Suprapubic skin (tissue), 4 donors: ENCODE measurements at places on chromosomes 12 and 14. TPM values are rescaled to one million over a fixed set of nuclear protein-coding genes. Genes with fewer than 3 reads are reported as not detected.

- no peak overlapping the region for H3K4me3 ChIP-seq
- no peaks in the 10 kb centered on the region for H3K36me3 ChIP-seq
- no peak for DNase-seq
- H3K4me1 ChIP-seq: peaks cover 19% of the 10 kb centered on the region
Observed at GRCh38 chr12:75877763-75878621, 153.6 kb downstream of the PHLDA1 start.

DNA sequence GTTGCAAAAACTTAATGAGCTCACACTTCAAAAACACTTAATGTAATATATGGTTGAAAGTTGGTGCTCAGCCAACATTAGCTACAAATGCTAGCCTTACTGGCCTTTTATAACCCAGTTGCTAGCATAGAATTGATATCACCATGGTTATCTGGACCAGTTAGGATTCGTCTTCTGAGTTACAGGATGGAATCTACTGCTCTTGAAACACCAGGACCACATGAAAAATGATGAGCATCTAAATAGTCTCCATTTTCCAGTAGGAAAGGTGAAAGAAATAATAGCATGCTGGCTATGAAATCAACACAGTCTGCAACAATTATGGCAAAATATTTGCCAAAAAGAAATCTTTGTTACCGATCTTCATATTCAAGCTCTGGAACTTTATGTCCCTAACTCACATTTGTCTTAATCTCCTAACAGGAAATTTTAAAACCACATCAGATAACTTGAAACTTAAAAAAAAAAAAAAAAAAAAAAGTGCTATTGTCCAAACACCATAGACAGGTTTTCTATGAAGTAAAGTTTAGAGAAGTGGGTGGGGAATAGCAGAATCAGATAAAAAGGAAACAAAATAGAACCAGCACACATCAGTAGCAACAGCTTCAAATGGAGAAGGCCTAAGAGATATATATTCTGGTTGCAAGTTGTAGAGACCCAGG is 12.6 kb upstream of the CD69 start:
- H3K4me3 ChIP-seq: no peak overlapping the region
- H3K36me3 ChIP-seq: no peaks in the 10 kb centered on the region
- no peaks in the 10 kb centered on the region for H3K27me3 ChIP-seq
- no peak overlapping the region for H3K27ac ChIP-seq

- H3K27me3 ChIP-seq: no peaks in the 10 kb centered on the region
- H3K4me1 ChIP-seq: peaks cover 33% of the 10 kb centered on the region
Observed at GRCh38 chr12:11717519-11717961, 68.1 kb downstream of the ETV6 start.

DNA sequence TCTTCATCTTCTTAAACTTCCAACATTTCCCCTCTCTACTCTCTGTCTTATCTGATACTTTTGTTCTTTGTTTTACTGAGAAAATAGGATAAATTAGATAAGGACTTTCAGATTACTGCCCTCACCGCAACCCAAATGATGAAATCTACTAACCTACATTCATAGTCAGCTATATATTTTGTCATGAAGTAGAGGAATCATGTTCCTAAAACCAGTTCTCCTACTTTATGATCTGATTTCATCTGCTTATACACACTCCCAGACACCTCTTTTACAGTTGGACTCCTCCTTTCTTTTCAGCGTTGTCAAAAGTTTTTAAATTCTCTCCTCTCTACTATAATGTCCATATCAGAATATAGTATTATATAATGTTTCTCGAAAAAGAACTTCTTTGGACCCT is 29.7 kb downstream of the MGAT4C start:
- no peak overlapping the region for H3K4me3 ChIP-seq
- no peaks in the 10 kb centered on the region for H3K36me3 ChIP-seq
- no peak for DNase-seq
- H3K27ac ChIP-seq: no peak overlapping the region

DNA sequence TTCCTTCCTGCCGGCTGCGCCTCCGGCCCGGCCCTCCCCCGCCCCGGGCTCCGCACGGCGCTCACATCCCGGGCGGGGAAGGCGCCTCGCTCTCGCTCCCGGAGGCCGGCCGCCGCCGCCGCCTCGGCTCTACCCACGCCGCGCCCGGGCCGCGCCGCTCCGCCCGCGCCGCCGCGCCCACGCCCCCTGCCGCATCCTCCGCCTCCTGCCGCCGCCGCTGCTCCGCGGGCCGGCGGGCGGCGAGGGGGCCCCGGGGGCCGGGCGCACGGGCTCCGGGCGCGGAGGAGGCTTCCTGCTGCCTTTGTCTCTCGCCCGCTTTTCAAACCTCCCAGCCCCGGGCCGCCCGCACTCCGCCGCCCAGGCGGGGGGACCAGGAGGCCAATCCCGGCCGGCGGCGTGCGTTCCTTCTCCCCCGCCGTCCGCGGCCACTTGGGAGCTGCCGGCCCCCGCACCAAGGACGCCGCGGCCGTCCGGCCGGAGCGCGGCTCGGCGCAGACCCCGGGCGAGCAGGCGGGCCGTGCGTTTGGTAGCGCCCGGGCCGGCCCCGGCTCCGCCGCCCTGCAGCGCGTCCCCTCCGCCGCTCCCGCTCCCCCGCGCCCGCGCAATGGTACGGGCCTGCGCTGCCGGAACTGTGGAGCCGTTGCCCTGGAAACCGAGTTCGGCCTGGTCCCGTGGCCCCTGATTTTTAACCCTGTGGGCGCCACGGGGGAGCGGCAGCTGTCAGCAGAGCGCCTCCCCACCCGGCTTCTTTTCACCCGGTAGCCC is at the start of gene FBXL14:
TSS of gene FBXL14 (minus strand) at position 321 of the 765 bp plus-strand sequence. CDS start 515 bp downstream, outside the sequence.
- H3K4me1 ChIP-seq: peaks cover 54% of the 10 kb centered on the region
- H3K27ac ChIP-seq: peak within 1 kb of the TSS; percentile 96
- H3K4me3 ChIP-seq: peak within 1 kb of the TSS; percentile 90
- H3K36me3 ChIP-seq: no peaks in the 10 kb centered on the region

DNA sequence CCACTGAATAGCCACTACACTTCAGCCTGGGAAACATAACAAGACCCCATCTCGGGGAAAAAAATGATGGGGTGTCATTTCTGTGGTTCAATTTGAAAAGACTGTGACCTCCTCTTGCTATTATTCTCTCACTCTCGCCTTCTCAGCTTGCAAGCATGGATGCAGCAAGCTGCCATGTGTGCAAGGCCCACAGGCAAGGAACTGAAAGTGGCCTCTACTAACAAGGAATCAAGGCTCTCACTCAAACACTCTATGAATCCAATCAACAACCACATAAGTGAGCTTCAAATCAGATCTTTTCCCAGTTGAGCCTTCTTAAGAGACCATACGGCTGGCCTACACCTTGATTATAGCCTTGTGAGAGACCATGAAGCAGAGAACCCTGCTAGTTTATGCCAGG is 17.9 kb upstream of the DHRS7 start:
- no peak overlapping the region for H3K4me3 ChIP-seq
- H3K36me3 ChIP-seq: no peaks in the 10 kb centered on the region
- DNase-seq: no peak
- H3K27me3 ChIP-seq: no peaks in the 10 kb centered on the region
- peaks cover 6% of the 10 kb centered on the region for H3K4me1 ChIP-seq

The DIO3 gene
- 0.89 TPM for total RNA-seq

The OR6C68 gene
- not detected for total RNA-seq

The APOF gene
- total RNA-seq: not detected

The CMKLR1 gene
- 5.2 TPM for total RNA-seq

GRCh38 chr12:21451529-21451928 is 14.1 kb downstream of the PYROXD1 start:
- H3K27ac ChIP-seq: no peak overlapping the region
- H3K36me3 ChIP-seq: peaks cover 70% of the 10 kb centered on the region
- no peak overlapping the region for H3K4me3 ChIP-seq
- DNase-seq: no peak
- H3K4me1 ChIP-seq: no peaks in the 10 kb centered on the region

GRCh38 chr14:72554401-72554800 is 339.5 kb downstream of the DPF3 start:
- DNase-seq: no peak
- no peaks in the 10 kb centered on the region for H3K36me3 ChIP-seq

The FMNL3 gene
- 7.9 TPM for total RNA-seq

DNA sequence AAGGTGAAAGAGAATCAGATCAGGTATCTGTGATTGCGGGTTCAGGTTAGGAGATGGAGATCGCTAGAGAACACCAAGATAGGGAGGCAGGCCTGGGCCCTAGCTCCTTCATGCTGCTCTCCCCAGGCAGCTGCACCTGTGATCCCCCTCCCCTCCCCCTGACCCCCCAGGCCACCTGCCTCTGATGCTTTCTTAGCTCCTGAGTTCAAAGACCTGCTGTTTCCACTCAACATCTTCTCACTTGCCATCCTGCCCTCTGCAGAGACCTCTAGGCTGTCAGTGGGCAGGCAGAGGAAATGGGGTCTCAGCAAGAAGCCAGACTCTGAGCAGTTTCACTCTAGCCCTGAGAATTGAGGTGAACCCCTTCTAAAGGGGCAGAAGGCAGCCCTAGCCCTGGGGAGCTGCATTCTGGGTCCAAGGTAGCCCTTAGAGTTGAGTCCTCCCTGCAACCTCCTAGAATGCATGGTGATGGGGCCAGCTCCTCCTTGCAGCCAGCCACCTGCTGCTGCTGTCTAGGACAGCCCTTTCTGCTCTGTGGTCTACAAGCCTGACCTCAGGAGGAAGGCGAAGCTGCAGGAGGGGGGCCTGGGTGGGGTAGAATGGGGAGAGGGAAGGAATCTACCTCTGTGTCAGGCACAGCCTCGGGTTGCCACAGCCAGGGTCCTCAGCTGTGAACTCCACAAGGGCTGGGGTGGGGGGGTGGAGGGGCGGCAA is 6.4 kb upstream of the SLC48A1 start:
- H3K27me3 ChIP-seq: no peaks in the 10 kb centered on the region
- H3K27ac ChIP-seq: no peak overlapping the region
- DNase-seq: no peak
- no peak overlapping the region for H3K4me3 ChIP-seq
- no peaks in the 10 kb centered on the region for H3K36me3 ChIP-seq

The OTUB2 gene
- 18.6 TPM for total RNA-seq

DNA sequence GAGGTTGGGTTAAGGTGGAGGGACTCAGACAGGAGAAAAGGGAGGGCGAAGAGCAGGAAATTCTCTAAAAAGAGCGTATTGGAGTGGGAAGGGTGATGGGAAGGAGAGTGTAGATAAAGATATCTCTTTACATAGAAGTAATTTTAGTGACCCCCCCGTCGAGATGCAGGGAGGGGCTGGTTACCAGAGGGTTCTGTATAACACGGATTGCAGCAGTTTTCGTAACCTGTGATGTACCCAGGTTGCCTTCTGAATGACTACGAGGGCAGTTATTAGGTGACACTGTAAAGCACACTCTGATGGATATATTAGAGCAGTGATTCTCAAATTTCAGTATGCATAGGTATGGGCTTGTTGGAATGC is 443 bp downstream of the DNAL1 start:
- peak overlapping the region; percentile 67 for H3K27ac ChIP-seq
- no peaks in the 10 kb centered on the region for H3K27me3 ChIP-seq
- no peak for DNase-seq
- H3K4me3 ChIP-seq: peak overlapping the region; percentile 71
- no peaks in the 10 kb centered on the region for H3K36me3 ChIP-seq

GRCh38 chr12:81543621-81544139 is 215.5 kb downstream of the PPFIA2 start:
- H3K4me3 ChIP-seq: no peak overlapping the region
- H3K4me1 ChIP-seq: no peaks in the 10 kb centered on the region
- no peak overlapping the region for H3K27ac ChIP-seq
- no peaks in the 10 kb centered on the region for H3K36me3 ChIP-seq
- no peaks in the 10 kb centered on the region for H3K27me3 ChIP-seq

The WNK1 gene
- 368 TPM for total RNA-seq

The CCDC177 gene
- total RNA-seq: not detected

DNA sequence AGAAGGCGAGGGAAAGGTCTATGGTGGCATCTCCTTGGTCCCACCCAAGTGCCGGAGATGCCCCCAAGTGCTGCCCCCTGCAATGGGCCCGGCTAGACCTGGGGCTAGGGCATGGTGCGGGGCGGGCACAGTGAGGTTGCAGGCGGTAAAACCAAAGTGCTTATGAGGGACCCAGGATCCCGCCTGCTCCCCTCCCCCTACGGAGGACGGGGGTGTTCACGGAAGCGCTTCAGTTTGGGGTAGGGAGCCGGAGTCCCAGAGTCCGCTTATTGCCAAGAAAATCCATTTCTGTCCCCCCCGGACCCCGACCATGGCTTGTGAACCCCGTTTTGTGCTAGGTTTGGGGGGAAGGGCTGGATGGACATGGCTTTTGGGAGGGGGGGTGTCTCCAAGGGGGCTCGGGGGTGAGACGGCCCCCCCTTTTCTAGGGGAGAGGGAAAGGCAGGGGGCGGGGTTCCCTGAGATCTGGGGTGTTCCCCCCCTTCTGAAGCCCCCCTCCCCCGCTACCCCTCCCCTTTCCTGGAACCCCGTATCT is 5.4 kb upstream of the GPR84 start:
- DNase-seq: no peak
- peak overlapping the region; percentile 39 for H3K27ac ChIP-seq
- no peaks in the 10 kb centered on the region for H3K27me3 ChIP-seq
- H3K4me3 ChIP-seq: peak overlapping the region; percentile 36
- peaks cover 17% of the 10 kb centered on the region for H3K36me3 ChIP-seq

DNA sequence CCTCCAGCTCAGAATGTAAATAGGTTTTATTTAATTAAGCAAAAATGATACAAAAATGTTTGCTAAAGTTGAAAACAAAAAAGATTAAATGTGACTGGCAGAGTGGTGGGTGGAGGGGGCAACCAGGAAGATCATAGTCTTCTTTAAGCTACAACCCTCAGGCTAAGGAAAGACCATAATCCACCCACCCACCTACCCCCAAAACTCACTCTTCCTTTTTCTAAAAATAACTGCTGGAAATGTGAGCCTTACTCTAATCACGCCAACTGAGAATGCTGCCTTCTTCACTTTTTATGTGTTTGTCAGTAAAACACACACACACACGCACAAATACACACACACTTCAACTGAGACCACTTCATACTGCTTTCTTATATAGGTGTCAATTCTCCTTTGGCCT is 230.0 kb upstream of the EGLN3 start:
- H3K36me3 ChIP-seq: no peaks in the 10 kb centered on the region
- no peaks in the 10 kb centered on the region for H3K27me3 ChIP-seq
- H3K4me1 ChIP-seq: peaks cover 12% of the 10 kb centered on the region
- no peak for DNase-seq
- H3K27ac ChIP-seq: no peak overlapping the region
- H3K4me3 ChIP-seq: no peak overlapping the region

The CIDEB gene
- total RNA-seq: 31.5 TPM

DNA sequence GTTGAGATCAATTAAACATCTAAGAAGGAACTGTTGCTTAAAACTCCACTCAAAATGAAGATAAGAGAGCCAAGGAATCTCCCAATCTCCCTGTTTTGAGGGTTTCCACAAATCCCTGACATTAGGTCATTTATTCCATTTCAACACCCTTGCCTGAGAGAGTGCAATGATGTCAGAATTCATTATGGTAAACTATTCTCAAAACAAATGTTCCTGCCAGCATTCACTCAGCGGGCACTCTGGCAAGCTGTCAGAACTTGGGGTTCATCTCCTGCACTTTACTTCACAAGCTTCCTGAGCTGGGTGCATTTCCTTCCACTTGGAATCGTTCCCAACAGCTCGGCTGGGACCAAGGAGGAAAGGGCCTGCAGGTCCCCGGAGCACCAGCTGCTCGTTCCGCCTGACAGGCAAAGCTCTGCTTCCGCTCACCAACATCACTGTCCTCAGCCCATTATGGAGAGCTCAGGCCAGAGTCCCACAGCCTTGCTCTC is 117.8 kb downstream of the TTC7B start:
- H3K27ac ChIP-seq: peak overlapping the region; percentile 68
- H3K36me3 ChIP-seq: no peaks in the 10 kb centered on the region
- peak; percentile 76 for DNase-seq
- H3K4me3 ChIP-seq: no peak overlapping the region
- no peaks in the 10 kb centered on the region for H3K27me3 ChIP-seq

- no peaks in the 10 kb centered on the region for H3K36me3 ChIP-seq
- H3K27me3 ChIP-seq: no peaks in the 10 kb centered on the region
- no peak overlapping the region for H3K27ac ChIP-seq
Observed at GRCh38 chr12:104478396-104479122, 21.8 kb downstream of the CHST11 start.

The SOAT2 gene
- not detected for total RNA-seq
